Activated CD8-positive, alpha-beta T cell treated with anti-CD3 and anti-CD28 coated beads, Interleukin-2, amount 10 ng/mL, durations not matched to agents 7 days and 5 days (primary cell): ENCODE measurements at places on chromosomes 12 and 14.

DNA sequence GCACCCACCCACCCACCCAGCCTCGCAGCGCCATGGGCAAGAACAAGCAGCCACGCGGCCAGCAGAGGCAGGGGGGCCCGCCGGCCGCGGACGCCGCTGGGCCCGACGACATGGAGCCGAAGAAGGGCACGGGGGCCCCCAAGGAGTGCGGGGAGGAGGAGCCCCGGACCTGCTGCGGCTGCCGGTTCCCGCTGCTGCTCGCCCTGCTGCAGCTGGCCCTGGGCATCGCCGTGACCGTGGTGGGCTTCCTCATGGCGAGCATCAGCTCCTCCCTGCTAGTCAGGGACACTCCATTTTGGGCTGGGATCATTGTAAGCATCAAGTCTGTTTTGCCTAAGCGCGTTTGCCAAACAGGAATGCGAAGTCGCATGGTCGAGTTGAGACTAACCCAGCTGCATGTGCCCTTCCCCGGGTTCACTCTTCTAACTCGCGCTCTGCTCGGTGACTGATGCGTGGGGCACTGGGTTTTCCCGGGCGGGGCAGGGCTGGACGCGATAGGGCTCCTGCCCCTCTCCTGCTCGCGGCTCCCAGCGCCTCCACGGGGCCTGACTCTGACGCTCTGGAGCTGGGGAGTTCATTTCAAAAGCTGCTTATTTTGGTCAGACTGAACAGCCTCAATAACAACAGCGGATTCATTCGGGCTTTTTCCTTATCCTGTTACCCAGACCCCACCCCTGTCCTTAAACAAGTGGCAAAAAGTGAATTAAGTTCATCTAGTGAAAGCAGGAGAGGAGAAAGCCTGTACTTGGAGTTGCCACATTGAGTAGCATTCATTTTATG is 458 bp downstream of the SSPN start:
- no peak for DNase-seq

- DNase-seq: no peak
Measured at GRCh38 chr12:101891462-101891971, 14.1 kb downstream of the DRAM1 start.

GRCh38 chr12:24839268-24839791 is 109.6 kb downstream of the BCAT1 start:
- peak; percentile 58 for DNase-seq

DNA sequence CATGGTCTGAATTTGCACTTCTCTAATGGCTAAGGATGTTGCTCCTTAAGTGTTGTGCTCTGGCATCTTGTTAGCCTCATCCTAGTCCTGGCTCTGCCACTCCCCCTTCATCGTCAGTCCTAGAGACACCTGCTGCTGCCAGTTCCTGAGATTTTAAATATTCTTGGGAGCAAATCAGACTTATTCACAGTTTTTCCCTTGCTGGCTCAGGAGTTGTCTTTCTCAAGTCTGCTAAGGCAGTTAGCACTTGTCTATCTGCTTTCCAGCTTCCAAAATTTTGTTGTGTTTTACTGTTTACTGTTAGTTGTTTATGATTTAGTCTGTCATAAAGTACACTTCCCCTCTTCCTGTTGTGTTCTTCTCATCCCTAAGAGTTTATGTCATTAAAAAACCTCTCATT is 201.0 kb downstream of the KIF26A start:
- no peak for DNase-seq

GRCh38 chr12:113201187-113202177 is 16.0 kb downstream of the RITA1 start:
- no peak for DNase-seq

GRCh38 chr12:57187222-57188089 is 29.1 kb upstream of the NXPH4 start:
- no peak for DNase-seq
